ENCODE measurements at places on chromosomes 16 and 17.

GRCh38 chr16:31005350-31006085 is 4.9 kb downstream of the STX1B start:
- no peak for DNase-seq

DNA sequence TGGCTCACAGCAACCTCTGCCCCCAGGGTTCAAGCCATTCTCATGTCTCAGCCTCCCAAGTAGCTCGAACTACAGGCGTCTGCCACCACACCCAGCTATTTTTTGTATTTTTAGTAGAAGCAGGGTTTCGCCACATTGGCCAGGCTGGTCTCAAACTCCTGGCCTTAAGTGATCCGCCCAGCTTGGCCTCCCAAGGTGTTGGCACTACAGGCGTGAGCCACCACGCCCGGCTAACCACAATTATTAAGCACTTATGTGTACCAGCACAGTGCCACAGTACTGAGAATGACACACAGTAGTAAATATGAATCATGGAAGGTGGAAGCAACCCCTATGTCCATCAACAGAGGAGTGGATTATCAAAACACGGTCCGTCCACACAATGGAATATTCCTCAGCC is 49.8 kb downstream of the COTL1 start:
- DNase-seq = no peak

GRCh38 chr17:16181581-16181980 is 33.8 kb downstream of the NCOR1 start:
- DNase-seq = no peak

DNA sequence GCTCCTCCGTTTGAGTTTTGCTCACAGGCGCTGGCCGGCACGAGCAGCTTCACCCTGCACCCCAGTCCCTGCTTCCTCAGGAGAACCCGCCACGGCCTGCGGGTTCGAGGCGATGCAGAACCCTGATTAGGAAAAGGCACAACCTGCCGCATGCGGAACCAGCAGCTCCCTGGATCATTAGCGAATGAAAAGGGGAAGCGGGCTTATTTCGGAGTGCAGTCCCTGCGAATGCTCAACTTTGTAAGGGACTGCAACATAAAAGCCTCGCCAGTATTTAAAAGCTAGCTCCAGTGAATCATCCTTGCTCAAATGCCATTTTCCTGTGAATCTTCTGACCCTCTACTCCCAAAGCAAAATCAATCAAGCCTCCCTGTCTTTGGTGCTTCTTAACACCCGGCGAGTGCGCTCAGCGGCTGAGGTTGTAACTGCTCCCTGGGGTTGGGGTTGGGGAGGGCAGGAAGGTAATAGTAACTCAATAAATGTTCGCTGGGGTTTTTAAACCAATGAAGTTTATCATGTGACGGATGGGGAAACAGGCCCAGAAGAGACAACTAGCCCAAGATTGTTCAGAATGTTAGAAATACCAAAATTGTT is 678 bp upstream of the AKAP10 start:
- no peak for DNase-seq

- DNase-seq = no peak
These were observed 207.4 kb downstream of the RPTOR start for GRCh38 chr17:80751946-80752581.

DNA sequence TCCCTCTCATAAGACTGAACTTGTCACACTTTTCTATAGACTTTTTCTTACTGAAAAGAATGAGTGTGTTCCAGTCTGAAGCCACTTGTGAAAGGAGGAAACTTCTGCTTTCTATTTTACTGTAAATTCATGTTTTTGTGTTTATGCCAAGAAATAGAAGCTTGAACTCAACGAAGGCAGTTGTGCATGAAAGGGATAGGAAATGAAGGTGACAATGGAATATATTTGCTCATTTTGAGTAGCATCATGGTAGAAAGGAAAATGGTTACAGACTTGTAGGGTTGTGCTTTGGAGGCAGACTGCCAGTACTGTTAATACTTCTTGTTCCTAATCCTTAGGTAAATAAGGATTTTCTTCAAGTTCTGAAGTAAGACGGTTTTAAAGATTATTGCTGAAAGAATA is 8.1 kb downstream of the CLTC start:
- DNase-seq = no peak

GRCh38 chr16:66988197-66988788 is at the start of gene CES4A:
TSS of gene CES4A (plus strand) at chr16:66988589. CDS start at chr16:66988773, 184 bp downstream.
- no peak for DNase-seq

- no peak for DNase-seq
These were observed 16.5 kb downstream of the SCNN1B start for GRCh38 chr16:23318639-23319038.

DNA sequence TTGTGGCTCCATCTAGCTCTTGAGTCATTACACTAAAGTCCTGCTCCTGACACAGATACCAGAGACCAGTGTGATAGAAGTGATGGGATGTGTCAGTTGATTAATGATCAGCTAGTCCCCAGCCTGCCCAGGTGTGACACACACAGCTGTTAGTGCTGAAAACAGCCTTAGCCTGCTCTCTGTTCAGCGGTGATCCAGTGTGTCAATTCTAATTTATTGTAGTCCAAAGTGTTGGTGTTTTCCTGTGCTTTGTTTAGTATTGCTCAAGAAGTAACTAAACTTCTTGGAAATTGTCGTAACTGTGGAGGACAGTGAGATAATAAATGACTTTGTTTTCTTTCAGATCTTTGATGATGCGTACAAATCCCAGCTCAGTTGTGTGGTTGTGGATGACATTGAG is 92.3 kb downstream of the WNT3 start:
- no peak for DNase-seq

DNA sequence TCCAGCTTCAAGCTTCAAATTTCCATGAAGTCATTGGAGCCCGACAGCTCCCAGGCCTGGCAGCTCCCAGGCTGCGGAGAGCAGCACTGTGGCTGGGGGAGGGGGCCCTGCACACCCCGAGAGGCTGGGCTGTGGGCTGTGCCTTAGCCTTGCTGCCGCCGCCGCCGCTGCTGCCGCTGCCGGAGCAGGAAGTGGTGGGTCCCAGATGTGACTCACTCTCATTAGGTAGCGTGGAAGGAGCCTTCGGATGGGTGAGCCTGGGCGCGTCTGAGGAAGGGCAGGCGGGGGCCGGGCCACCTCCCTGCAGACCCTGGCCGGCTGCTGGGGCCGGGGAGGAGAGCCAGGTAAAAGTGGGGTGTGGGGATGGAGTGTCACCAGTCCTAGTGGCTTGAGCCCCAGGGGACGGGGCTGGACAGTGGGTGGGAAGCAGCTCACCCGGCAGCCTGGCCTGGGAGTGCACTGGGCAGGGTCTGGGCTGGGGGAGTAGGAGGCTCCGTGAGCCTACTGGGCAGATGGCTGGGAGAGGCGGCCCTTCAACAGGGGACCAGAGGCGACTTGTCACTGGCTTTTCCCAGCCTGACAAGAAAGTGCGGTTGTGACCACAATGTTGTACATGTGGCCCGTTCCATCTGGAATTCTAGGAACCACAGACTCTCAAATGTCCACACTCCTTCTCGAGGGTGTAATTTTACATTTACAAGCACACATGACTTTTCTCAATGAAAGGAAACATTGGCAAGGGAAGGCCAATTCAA is at the start of gene ADCY7:
Gene ADCY7 (plus strand): TSS at position 215 of the 755 bp plus-strand sequence. CDS start 21,629 bp downstream, outside the sequence.
- DNase-seq = peak; percentile 86

- DNase-seq = no peak
These were observed 19.3 kb downstream of the GDE1 start for GRCh38 chr16:19502395-19503131.

DNA sequence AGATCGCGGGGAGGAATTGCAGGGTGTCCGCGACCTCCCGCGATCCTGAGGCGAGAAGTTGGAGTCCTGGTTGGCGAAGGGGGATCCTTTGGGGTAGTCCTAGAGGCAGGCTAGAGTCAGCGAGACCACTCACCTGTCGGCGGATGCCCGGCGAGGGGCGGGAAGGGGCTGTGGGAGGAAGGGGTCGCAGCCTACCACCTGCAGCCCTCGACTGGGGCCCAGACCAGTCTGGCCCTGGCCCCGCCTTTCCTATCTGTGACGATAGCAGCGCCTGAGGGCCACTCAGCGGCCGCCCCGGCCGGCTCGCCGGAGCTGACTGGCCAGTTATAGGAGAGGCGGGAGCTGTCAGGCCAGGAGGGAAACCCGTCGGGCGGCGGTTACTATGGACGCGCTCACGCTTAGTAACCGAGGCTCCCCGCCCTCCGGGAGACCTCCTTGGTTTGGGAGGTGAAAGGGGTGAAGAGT is at the start of gene TEKT3:
Gene TEKT3 (minus strand): TSS at position 213 of the 465 bp plus-strand sequence. CDS start 10,012 bp downstream, outside the sequence.
- peak; percentile 95 for DNase-seq

DNA sequence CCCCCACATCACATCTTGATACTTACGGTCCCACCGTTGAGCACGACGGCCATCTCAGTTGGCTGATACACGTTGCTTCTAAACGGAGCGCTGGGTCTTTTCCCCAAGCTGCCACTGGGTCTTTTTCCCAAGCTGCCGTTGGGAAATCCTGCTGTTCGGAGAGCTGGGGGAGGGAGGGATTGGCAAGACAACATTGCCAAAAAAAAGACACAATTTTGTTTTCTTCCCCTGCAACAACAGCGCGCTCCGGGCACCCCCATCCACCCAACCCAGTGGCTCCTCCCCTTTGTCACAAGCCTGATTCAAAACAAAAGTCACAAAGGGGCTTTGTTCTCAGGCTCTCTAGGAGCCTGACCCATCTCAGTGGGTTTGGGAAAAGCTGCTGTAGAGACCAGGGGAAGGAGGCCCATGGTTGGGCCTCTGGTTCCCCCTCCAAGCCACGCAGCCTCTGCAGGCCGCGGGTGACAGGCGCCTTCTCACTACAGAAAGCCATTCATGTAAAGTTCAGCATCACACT is 22.8 kb downstream of the GPRC5B start:
- peak; percentile 39 for DNase-seq

DNA sequence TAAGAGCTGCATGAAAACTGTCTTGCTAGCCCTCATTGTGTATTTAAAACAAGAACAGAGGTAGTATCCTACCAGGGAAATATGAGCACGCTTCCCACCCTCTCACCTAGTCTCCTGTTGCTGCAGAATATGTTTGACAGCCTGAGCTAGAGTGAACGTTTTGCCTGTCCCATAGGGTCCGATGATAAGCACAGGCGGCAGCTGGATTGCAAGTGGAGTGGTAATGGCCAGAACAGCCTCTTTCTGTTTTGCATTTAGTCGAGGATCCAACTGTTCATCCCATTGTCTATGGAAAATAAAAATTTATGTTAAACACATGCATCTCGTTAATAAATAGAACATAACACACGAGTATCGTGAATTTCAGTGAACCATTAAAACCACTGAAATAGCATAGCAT is 84.2 kb downstream of the HELZ start:
- DNase-seq = no peak

DNA sequence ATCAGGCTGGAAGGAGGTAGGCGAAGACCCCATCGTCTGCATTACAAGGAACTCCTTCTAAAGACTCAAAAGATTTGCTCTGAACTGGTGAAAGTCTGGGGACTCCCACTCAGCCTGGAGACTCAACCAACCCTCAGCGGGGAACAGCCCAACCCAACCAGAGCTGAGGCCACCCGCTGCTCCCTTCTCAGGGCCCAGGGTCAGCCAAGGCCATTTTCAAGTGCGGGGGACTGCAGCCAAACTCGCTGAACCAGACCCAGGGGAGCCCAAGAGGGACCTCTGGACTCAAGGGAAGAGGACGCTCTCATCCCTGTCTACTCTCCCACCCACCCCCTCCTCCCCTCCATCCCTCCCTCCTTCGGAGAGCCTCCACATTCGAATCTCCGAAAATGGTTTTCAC is 24.1 kb downstream of the XYLT1 start:
- no peak for DNase-seq

GRCh38 chr17:36943250-36944191 is 5.2 kb upstream of the AATF start:
- DNase-seq = no peak

GRCh38 chr16:30780549-30780948 is 6.5 kb downstream of the ZNF629 start:
- DNase-seq = no peak

DNA sequence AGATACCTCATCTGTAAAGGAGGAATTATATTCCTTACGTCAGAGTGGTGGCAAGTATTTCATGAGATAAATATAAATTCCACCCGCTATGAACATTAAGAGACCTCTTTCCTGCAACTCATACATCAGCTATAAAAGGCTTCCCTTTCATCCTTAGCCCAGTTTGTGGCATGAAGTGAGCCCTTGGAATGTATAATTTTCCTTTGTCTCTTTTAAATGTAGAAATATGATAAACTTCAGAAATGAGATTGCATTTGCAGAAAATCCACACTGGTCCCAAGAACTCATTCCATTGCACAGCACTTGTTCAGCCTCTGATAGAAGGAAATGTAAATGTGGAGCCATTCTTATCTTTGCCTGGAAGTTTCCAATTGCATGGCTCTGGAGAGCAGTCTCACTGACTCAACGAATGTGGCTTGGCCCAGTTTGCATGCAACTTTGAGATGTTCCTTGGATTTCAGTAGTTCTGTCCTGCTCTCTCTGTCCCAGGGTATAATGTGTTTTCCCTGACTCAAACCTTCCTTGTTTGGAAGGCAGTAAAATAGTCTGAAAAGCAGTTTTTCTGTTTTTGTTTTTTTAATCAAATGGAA is 746.4 kb downstream of the CDH11 start:
- DNase-seq = no peak

DNA sequence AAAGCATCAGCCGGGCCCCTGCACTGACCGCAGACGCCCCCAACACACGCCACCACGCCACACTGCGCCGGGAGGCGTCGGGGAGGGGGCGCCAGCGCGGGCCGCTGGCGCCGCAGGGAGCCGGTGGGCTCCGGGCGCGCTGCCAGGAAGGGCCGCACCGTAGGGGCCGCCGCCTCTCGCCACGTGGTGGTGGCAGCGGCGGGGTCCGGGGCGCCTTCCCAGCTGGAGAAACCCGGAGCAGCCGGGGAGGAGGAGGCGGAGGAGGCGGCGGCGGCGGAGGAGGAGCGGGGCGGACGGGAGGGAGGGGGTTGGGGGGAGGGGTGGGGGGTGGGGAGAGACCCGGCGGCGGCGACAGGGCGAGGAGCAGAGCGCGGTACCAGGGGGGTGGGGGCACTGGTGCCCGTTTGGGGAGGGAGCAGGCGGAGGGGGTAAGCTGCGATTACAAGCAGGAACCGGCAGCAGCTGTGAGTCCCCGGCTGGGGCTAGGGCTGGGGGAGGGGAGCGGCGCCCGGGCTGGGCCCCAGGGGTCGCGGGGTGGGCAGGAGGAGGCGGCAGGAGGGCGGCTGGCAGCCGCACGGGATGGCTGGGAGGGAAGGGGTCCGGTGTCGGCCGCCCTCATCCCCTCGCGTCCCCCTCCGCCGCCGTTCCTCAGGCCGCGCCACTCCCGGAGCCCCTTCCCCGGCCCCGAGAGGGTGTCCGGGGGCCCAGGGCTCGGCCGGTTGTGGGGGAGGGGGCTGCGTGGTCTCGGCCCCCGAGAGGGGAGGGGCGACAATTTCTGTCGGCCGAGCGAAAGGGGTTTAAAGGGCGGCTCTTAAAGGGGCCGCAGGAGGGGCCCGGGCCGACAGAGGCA is at the start of gene TBKBP1:
Gene TBKBP1 (plus strand): TSS at position 431 of the 850 bp plus-strand sequence. CDS start 1,952 bp downstream, outside the sequence.
- DNase-seq = peak; percentile 86

GRCh38 chr16:49932434-49932833 is 76.5 kb upstream of the ZNF423 start:
- no peak for DNase-seq

GRCh38 chr16:14002416-14002990 is 68.6 kb upstream of the MRTFB start:
- DNase-seq = no peak

Measured in chondrocyte (in vitro differentiated cells).